GM12864 (cell line): ENCODE measurements at places on chromosomes 7 and 10.

- no peak for DNase-seq
Measured at GRCh38 chr10:121596689-121597503, 1.3 kb downstream of the FGFR2 start.

DNA sequence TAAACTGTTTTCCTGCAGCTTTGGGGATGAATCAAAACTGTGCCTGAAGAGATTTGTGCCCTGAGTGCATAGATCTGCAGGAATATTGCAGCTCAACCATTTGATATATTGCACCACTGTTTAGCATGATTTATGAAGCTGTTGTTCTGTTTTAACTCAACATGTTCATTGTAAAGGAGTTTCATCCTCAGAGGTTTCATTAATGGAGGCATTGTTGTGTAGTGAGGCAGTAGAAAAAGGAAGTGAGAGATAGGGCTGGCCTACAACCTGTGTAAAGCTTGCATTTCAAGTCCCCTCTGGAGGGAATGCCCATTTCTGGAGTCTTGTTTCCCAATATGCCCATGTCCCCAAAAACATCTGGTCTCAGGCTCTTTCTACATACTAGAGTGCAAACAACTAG lies 67.5 kb downstream of the DNAJC12 start:
- DNase-seq = peak; percentile 72

GRCh38 chr7:106568680-106569499 lies 92.1 kb downstream of the CCDC71L start:
- DNase-seq = no peak

GRCh38 chr7:15985587-15986384 lies 299.3 kb upstream of the MEOX2 start:
- DNase-seq = no peak

DNA sequence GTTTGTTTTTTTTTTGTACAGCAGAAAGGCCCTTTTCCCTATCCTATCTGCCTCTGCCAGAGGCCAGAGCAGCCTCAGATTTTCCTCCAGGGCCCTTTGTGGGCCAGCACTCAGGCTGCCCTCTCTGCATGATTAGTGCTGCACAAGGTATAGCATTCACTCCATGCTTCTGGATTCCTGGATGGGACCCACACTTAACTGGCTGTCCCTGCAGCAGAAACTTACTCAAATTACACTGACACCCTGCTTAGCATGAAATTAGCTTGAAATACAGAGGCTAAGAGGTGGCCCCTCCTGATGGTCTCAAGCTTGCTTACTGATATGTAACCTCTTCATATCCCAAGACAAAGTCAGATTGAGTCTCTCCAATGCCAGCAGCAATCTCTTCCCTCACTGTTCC lies 239.3 kb downstream of the SORCS1 start:
- no peak for DNase-seq

DNA sequence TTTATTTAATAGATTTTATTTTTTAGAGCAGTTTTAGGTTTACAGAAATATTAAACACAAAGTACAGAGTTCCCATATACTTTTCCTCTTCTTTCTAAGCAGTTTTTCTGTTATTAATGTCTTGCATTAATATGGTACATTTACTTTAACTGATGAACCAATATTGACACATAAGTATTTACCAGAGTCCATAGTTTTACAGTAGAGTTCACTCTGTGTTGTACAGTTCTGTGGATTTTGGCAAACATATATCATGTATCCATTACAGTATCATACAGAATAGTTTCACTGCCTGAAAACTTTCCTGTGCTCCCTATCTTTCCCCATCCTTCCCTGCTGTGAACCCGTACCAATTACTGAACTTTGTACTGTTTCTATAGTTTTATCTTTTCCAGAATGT lies 55.3 kb downstream of the EXOC6 start:
- no peak for DNase-seq

GRCh38 chr10:60461688-60462087 lies 72.0 kb upstream of the ANK3 start:
- DNase-seq = no peak

DNA sequence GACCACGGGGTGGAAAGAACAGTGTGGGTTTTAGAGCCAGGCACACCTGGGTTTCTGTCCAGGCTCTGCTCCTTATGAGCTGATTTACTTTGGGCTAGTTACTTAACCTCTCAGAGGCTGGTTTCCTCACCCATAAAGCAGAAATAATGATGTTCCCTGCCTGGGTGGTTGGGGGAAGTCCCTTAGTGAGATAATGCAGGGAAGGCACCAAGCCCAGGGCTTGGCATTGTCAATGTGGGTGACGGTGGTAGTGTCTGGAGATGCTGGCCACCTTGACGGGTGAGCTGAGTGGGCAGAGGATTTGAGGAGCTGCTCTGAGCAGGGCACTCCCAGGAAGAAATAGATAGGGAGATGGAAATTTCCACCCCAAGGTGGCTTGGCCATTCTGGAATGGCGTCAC lies 65.2 kb downstream of the SH2D4B start:
- DNase-seq = no peak

DNA sequence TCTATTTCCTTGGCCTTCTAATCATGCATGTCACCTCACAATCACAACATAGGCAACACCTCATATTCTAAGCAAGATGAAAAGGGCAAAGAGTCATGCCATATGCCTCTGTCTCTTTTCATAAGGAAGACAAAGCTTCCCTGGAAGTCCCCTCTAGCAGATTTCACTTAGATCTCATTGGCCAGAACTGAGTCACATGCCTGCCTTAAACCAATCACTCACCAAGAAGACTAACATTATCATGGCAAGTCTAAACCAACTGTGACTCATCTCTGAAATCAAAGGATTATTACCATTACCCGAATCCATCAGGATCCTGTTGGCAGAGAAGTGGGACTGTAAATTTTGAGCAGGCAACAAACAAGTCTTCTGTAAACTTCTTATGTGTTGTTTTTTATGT lies 27.8 kb downstream of the CAV1 start:
- no peak for DNase-seq

DNA sequence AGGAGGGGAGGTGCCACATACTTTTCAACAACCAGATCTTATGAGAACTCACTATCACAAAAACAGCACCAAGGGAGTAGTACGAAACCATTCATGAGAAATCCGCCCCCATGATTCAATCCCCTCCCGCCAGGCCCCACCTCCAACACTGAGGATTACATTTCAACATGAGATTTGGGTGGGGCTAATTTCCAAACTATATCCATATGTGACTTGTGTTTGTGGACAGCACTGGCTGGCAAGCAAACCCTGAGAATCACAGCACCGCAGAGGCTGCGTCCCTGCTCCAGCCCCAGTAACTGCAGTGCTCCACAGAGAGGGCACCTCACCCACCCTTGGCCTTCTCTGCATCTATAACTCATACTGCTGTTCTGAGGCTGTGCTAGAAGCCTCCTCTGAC lies 211.2 kb upstream of the PODXL start:
- no peak for DNase-seq

DNA sequence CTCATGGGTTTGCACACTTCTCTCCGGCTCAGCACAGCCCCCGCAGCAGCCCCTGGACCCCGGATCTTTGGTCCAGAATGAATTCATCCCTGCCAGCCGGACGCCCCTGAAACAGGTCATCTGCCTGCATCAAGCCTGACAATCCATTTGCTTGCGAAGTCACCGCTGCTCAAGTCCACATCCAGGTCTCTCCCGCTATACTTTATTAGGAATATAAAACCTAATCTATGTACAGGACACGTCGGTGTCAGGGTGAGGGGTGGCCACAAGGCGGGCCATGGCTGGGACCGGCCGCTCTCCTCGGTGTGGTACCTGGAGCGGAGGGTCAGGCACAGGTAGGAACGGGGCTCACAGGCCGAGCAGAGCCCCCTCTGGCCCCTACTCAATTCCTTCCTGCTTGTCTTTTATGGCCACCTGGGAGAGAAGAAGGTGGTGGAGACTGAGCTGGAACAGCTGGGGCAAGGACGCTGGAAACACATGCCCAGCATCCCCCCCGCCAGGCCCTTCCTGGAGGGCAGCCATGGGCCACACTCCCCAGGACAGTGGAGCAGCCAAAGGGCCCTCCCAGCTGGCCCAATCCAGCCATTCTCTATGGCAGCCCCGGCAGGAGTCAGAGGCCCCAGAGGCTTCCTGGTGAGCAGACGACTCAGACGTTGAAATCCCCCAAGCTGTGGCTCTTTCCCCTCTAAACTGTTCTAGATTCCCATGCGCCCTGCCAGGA lies 5.3 kb downstream of the POLR2J start:
- DNase-seq = no peak

DNA sequence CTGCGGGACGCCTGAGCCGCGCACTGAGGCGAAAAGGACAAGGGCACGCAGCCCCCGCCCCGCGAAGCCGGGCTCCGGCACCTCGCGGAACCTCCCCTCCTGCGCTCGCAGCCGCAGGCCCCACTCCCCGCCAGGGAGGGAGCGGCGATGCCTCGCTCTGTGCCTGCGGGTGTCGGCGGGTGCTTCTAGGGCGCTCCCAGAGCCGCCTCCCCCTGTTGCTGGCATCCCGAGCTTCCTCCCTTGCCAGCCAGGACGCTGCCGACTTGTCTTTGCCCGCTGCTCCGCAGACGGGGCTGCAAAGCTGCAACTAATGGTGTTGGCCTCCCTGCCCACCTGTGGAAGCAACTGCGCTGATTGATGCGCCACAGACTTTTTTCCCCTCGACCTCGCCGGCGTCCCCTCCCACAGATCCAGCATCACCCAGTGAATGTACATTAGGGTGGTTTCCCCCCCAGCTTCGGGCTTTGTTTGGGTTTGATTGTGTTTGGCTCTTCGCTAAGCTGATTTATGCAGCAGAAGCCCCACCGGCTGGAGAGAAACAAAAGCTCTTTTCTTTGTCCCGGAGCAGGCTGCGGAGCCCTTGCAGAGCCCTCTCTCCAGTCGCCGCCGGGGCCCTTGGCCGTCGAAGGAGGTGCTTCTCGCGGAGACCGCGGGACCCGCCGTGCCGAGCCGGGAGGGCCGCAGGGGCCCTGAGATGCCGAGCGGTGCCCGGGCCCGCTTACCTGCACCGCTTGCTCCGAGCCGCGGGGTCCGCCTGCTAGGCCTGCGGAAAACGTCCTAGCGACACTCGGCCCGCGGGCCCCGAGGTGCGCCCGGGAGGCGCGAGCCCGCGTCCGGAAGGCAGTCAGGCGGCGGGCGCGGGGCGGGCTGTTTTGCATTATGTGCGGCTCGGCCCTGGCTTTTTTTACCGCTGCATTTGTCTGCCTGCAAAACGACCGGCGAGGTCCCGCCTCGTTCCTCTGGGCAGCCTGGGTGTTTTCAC lies 519 bp downstream of the ITGB8 start:
- DNase-seq = peak; percentile 18

DNA sequence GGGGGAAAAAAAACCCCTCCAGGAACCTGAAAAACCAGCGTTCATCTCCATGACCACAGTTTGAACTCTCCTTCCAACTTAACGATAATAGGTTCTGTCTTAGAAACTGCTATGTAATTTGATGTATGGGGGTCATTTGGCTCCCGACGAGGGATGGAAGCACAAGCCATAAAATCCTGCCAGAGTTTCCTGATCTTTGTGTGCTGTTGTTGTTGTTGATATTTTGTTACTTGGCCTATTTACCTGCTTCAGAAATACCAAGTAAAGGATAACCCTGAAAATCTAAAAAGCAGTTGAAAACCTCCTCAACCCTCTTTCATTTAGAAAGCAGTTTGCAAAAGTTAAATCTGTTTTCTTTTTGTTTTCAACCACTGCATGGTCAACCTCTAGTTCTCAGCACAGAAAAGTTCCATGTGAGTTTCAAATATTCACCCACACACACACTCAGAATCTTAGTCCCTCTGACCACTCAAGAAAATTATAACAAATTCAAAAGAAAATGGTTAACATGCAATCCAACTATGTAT lies 9.3 kb upstream of the HOXA2 start:
- no peak for DNase-seq

- DNase-seq = no peak
Measured at GRCh38 chr10:86391986-86392722, 25.6 kb upstream of the GRID1 start.

GRCh38 chr10:13871776-13872175 lies 285.0 kb downstream of the PRPF18 start:
- no peak for DNase-seq

DNA sequence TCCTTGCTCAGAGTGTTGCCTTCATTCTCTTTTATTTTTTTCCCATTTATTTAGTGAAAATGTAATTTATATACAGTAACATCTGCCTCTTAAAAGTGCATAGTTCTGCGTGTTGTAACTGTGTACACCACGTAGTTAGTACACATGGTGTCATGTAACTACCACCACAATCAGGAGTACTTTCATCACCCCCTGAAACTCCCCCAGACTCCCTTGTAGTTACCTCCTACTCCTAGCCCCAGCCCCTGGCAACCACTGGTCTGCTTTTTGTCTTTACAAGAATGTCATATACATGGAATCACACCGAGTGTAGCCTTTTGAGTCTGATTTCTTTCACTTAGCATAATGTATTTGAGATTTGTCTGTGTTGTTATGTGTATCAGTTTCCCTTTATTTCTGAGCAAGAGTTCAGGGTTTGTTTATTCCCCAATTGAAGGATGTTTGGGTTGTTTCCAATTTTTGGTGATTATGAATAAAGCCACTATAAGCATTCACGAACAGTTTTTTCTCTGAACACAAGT lies 50.6 kb downstream of the GRK5 start:
- no peak for DNase-seq

- no peak for DNase-seq
Measured at GRCh38 chr7:141221007-141221612, 147.2 kb downstream of the TMEM178B start.
